Stimulated activated CD8-positive, alpha-beta memory T cell treated with anti-CD3 and anti-CD28 coated beads, Interleukin-7, amount 100 ng/mL, for 1 hour (primary cell): ENCODE measurements at places on chromosomes 7 and 10.

GRCh38 chr7:93860261-93860660 is 30.3 kb downstream of the TFPI2 start:
- DNase-seq, result no peak

DNA sequence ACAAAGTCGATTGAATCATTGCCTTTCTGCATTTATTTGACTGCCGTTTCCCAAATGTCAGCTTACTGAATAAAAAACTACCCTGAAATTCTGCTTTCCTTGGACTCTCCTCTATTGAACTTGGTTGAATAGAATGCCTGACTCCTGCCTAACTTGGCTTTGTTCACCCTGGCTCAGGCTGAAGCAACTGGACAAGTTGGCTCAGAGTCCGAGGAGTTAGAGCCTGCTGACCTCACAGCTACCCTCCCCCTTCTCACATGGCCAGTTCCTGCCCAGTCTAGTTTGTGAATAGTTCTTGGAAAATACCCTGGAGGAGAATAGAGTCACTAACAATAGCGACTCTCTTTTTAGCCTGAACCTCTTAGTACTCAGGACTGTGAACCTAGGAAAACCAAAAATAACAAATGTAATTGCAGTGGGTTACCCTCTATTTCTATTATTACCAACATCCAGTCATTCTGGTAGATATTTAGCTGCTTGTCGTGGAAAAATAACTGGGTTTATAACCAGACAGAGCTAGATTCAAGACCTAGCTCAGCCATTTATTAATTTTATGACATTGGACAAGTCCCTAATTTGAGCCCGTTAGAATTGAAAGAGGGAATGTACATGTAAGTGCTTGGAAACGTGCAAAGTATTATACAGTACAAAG is 17.3 kb upstream of the NRBF2 start:
- no peak for DNase-seq

- DNase-seq, result no peak
Measured at GRCh38 chr10:76456197-76456596, 1024.8 kb downstream of the LRMDA start.

GRCh38 chr7:88115816-88116215 is 104.0 kb downstream of the SRI start:
- no peak for DNase-seq

- DNase-seq, result no peak
Measured at GRCh38 chr10:23499372-23500132, 60.7 kb downstream of the OTUD1 start.
